ENCODE measurements at places on chromosomes 2 and 18.

- DNase-seq, result no peak
These were observed 109.1 kb upstream of the GLI2 start for GRCh38 chr2:120626566-120626965.

- no peak for DNase-seq
These were observed 40.7 kb downstream of the POMC start for GRCh38 chr2:25127646-25128045.

DNA sequence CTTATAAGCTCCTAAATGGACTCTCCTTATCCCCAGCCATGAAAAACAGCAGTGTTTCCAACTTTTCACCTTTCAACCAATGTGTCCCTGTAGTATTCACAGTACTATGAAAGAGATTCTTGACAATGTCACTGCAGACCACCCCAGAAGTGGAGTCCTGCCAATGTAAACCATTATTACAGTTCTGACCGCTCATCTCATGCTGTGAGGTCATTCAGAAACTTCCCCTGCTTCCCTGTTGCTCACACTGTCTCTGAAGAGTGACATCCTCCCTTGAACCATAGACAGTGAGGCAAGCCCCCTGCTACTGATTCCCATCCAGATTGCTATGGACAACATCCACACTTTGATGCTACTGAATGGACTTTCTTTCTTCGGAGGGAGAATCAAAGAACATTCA, 1523.7 kb upstream of the ACVR2A start:
- DNase-seq, result no peak

- DNase-seq, result no peak
These were observed 24.5 kb downstream of the MC2R start for GRCh38 chr18:13890761-13891361.

- DNase-seq, result no peak
These were observed 34.7 kb downstream of the TTR start for GRCh38 chr18:31626409-31626808.

DNA sequence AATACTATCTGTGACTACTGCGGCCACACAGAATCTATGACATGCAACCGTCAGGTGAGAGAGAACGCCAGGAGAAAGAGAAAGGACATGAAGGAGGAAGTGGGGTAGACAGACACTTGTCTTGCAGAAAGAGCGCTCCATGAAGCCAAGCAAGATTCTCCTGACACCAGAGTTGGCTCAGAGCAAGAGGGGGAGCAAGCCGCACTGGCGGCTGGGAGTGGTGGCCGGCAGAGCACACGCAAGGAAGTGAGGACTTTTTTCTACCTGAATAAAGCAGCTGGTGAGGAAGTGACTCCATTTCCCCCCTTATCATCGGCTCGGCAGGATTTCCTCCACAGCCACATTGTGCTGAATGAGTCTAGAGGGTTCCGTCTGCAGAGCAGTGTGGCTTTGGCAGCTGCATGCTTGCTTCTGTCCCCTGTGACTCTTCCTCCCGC, 181.6 kb downstream of the BCL2 start:
- DNase-seq, result no peak

All from DMS 273 treated with DMSO at 0.1 percent for 48 hours (cell line).